ENCODE measurements at places on chromosomes 2 and 18. TPM values are rescaled to one million over a fixed set of nuclear protein-coding genes. Genes with fewer than 3 reads are reported as not detected.

Gene KLHL14
- 0.08 TPM for polyA plus RNA-seq

Gene MLPH
- 18.3 TPM for polyA plus RNA-seq

Gene DNAH7
- 0.08 TPM for polyA plus RNA-seq

Gene GNAL
- 0.76 TPM for polyA plus RNA-seq

Gene FAM117B
- polyA plus RNA-seq, result 0.68 TPM

- no peak for DNase-seq
Measured at GRCh38 chr2:182023235-182023634, 37.6 kb downstream of the PPP1R1C start.

- DNase-seq, result no peak
Measured at GRCh38 chr2:75246441-75247167, 47.3 kb upstream of the TACR1 start.

DNA sequence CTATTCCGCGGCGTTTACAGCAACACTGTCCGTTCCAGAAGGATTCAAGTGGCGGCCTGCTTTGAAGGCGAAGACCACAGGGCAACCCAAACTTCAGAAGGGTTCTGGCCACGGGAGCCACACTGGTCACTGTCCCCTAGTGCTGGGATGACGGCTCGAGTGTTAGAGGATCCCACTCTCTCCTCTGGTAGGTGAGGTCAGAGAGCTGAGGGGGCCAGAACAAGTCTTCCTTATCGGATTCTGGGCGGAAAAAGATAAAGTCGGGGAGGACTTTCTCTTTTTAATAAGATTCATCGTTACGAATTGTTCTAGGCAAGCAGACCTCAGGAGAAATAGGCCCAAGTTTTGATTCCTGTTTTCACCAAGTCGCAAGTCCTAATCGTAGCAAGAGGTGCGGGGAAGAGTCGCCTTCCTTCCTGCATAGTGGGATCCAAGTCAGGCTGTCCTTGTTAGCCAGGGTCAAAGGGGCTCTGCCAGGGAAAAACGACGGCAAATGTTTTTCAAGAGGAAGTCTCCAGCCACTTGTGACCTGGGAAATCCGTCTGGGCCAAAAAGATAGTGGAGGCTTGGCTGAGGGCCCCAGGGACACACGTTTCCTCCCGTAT, 864 bp upstream of the MYL12A start:
- DNase-seq, result peak; percentile 67

DNA sequence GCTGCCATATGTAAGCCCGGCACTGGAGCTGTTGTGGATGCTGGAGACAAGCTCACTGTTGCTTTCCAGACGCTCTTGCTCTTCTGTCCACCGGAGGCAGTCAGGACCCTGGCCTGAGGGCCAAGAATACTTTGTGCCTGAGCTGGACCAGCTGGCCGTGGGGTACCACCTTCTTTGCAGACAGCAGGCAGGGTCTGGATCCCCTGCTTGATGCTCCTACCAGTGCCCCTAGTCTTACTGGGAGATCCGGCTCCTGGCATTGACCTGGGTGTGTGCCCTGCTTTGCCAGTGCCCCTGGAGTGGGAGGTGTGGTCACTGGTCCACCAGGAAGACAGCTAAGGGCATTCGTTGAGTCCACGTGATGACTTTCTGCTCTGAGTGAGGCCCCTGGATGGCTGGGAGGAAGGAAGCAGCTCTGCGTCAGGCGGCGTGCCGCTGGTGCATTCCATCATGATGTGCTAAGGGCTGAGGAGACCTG, 59.3 kb downstream of the LRRFIP1 start:
- DNase-seq, result no peak

GRCh38 chr18:44325903-44326635, 354.6 kb upstream of the SETBP1 start:
- DNase-seq, result peak; percentile 25

DNA sequence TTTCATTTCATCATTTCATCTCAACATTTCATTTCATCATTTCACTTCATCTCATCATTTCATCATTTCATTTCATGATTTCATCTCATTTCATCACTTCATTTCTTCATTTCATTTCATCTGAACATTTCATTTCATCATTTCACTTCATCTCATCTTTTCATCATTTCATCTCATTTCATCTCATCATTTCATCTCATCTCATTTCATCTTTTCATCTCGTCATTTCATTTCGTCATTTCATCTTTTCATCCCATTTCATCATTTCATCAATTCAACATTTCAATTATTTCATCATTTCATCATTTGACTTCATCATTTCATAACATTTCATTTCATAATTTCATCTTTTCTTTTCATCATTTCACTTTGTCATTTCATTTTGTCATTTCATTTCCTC, 128.4 kb downstream of the ANKRD30BL start:
- DNase-seq, result no peak

DNA sequence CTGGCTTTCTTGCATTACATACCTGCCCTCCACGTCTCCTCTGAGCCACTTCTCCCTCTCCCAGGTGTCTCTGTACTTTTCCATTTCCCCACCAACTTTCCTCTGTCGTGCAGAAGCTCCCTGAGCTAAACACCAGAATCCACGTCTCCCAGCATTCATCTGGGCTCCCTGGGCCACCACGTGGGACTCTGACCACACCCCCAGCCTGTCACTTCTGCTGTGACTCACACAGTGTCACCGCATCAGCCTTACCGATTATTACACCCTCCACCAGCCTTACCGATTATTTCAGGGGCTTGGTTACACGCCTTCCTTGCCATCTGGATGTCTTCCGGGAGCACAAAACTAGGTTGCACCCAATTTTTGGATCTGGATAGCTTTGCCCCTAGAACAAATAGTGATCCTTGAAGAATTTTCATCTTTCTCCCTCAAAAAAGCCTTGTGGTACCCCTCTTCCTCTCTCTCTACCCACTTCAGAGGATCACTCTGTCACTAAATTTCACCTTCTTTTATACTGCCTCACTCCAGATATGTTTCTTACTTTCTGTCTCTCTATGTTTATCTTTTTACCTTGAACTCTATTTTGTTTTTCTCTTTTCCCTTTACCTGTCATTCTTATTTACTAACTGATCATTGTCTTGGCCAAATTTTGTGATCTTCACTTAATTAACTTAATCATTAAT, 136.9 kb upstream of the CAB39 start:
- DNase-seq, result no peak

- DNase-seq, result peak; percentile 59
Measured at GRCh38 chr2:213152065-213152794, 818 bp upstream of the IKZF2 start.

GRCh38 chr2:71880846-71881610, 266.6 kb downstream of the CYP26B1 start:
- DNase-seq, result peak; percentile 72

- no peak for DNase-seq
Measured at GRCh38 chr2:26568076-26568890, 72.9 kb downstream of the CIB4 start.

- peak; percentile 96 for DNase-seq
Measured at GRCh38 chr2:43995733-43996533, at the start of gene LRPPRC. Gene LRPPRC (minus strand): TSS chr2:43995989. CDS start chr2:43995947, 42 bp downstream.

DNA sequence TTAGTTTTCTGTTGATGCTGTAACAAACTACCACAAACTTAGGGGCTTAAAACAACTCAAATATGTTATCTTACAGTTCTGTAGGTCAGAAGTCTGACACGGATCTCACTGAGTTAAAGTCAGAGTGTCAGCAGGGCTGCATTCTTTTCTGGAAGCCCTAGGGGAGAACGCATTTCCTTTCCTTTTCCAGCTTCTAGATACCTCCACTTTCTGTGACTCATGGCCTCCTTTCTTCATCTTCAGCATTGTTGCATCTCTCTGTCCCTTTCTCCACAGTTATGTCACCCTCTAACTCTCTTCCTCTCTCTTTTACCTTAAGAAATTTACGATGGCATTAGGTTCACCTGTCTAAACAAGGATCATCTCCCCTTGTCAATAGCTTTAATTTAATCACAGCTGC, 13.3 kb upstream of the PPP4R1 start:
- DNase-seq, result no peak

DNA sequence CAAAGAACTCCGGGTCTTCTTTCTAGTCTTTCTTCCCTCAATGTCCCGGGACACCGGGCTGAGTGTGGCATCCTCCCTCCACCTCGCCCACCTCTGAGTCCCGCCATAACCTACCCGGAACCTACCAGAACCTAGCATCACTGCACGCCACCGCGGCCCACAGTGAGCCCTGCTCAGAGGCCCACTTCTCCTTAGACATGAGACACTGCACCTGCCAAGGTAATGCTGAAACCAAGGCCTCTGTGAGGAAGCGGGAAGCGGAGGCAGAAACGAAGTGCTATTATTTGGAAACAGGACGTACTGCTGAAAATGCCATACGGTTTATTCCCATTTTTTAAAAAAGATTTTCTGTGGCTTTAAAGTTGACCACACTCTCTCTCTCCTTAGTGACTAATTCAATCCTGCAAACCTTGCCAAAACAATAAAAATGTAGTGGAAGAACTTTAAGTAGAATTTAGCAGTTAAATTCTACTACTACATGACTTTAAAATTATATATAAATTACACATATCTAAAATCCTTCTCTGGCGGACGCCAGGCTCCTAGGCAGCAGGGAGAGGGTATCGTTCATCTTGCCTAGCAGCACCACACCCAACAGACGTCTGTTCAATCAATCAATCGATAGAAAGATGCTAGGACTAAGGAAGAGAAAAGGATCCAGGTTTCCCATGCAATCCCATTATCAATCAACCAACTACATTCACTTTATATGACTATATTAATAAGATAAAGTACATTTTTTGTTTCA, 82.0 kb downstream of the ZNF516 start:
- no peak for DNase-seq

DNA sequence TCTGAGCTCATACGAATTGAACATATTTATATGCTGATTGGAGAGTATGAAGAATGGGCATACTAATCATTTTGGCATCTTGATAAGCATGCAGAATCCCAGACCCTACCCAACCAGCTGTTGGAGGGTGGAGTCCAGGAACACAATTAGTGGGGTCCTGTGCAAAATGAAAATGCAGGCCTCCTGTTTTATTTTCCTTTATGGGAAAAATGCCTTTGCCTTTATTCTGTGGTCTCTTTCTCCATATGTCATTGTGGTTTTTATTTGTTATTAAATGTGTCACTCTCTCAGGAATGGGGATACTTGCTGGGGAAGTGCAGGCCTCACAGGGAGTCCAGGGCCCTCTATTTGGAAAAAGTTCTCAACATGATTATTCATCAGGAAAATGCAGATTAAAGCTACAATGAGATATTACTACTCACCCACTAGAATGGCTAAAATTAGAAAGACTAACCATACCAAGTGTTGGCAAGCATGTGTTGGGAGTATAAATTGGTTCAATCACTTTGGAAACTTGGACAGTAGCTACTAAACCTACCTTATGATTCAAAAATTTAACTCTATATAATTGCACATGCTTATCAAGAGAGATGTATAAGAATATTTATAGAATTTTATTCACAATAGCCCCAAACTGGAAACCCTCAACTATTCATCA, 223.1 kb upstream of the FBXO11 start:
- DNase-seq, result no peak

DNA sequence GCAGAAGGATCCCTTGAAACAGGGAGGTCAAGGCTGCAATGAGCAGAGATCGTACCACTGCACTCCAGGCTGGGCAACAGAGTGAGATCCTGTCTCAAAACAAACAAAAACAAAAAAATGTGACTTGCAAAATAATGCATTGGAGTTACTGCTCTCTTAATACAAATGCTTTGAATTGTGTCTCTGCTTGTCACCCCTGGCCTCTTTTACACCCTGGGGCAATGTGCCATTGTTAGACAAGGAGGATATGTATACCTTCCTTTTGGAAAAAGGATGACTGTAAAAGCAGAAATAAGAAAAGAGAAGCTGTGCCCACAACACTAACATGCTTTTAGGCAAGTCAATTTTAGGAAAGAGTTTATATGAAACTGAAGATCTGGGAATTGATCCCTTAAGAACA, 20.8 kb upstream of the C2orf74 start:
- no peak for DNase-seq

- DNase-seq, result no peak
Measured at GRCh38 chr2:193469251-193469650, 1274.5 kb upstream of the TMEFF2 start.

DNA sequence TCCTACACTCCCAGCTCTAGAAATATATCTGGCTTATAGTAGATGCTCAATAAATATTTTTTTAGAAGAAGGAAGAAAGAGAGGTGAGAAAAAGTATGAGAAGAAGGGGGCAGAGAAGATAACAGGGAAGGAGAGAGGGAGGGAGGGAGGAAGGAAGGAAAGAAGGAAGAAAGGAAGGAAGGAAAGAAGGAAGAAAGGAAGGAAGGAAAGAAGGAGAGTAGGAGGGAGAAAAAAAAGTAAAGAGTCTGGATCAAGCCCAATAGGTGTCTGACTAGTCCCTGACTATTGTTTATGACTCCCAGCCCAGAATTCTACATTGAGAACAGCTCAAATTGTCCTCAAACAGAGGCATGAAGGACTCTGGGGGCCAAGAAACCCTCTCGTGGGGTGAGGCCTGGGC, 83.9 kb downstream of the THNSL2 start:
- no peak for DNase-seq

- no peak for DNase-seq
Measured at GRCh38 chr18:50928551-50928950, 39.3 kb upstream of the ELAC1 start.

- DNase-seq, result no peak
Measured at GRCh38 chr2:127413782-127414637, 4.2 kb upstream of the PROC start.
